ENCODE measurements at places on chromosomes 2 and 18. TPM values are rescaled to one million over a fixed set of nuclear protein-coding genes. Genes with fewer than 3 reads are reported as not detected.

DNA sequence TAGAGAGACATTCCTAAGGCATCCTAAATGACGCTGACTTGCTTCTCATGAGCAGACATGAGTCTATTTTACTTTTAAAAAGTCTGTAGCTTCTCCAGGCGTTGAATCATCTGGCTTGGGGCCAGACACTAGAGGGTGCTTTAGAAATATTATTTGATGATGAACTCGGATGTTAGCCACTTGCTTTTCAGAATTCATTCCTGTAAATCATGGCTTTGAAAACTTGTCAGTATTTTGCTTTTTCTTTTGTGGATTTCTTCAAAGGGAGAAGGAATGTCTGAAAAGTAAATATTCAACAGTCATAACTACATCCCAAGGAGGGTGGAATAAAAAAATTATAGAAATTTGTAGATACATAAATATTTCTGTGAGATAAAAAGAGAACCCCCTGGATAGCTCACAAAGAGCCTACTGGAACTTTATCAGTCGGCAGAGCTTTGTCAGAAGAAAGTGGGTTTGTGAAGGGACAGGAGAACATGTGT is 370.8 kb downstream of the OSR1 start:
- no peak for DNase-seq

COL4A3 gene
- 5.4 TPM for total RNA-seq

DYNC2LI1 gene
- total RNA-seq = 43.4 TPM

GRCh38 chr2:143524119-143524553 is 394.9 kb downstream of the ARHGAP15 start:
- DNase-seq = no peak

GKN2 gene
- total RNA-seq = not detected

- DNase-seq = no peak
These were observed 126.3 kb downstream of the ALPK2 start for GRCh38 chr18:58502628-58503027.

DNA sequence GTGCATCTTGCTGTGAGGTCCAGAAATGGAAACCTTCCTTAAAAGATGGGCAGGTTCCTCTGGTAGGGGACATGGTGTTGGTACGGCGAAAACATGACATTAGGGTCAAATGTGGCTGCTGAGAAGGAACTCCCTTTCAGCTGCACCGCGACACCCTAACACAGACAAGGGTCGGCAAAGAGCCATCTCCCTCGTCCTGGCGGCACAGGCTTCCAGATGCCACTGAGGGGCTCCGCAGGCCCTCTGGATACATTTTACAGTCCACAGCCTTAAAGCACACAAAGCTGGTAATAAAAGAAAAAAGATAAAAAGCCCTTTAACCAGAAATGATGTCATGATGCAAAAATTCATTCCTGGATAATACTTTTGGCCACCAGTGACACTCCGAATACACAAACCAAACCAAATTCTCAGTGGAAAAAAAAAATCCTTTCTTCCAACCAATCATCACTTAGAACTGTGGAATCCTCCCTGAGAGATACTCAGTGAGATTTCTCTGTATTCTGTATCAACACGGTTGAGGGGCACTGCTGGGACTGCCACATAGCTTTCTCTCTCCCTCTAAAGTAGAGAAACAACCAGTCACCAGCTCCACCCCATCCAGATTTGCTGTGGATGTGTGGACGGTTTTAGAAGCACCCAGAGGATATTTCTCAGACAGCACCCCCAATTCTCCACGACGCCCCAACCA is 174.8 kb downstream of the HDAC4 start:
- DNase-seq = no peak

- DNase-seq = no peak
These were observed 244.3 kb downstream of the ETAA1 start for GRCh38 chr2:67641312-67642045.

GRCh38 chr18:38297910-38298309 is 732.3 kb upstream of the CELF4 start:
- DNase-seq = peak; percentile 65

- DNase-seq = no peak
These were observed 16.4 kb downstream of the KLF11 start for GRCh38 chr2:10059552-10060335.

SKOR2 gene
- total RNA-seq = 19.9 TPM

DNA sequence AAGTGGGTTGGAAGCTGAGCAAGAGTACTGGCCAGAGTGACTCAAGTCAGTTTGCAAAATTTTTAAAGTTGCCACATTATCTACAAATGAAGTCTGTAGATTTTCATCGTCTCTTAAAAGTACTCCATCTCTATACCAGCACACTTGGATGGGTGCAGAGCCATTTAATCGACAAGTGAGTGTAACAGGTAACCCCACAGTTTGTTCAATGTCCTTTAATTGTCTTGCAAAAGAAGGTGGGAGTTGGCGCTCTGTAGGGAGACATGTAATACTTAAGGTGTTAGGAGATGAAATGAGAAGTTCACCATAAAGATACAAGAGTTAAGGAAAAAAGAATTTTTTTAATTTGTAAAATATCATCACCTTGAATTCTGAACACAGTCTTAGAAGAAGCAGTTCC is 84.9 kb downstream of the TTN start:
- DNase-seq = no peak

DNA sequence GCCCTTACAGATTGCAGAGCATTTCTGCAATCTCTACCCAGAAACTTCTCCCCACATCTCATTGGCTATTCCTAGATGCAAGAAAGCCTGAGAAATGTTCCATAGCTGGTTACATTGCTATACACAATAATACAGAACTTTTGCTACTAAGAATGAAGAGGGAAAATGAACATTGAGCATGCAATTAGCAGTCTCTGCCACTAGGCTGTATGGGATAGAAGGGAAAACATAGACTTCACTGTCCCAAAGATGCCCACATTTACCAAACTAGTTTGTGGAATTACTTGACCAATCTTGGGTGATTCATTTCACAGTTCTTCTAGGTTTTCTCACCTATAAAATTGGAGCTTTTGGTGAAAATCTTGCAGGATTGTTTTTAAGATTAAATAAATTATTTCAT is 265.7 kb upstream of the NT5C1B start:
- no peak for DNase-seq

GRCh38 chr2:129375632-129376425 is 603.6 kb upstream of the RAB6C start:
- no peak for DNase-seq

UGT1A4 gene
- total RNA-seq = not detected

Measured in cerebellum (tissue), 4 donors.